ENCODE measurements at places on chromosomes 2 and 18. TPM values are rescaled to one million over a fixed set of nuclear protein-coding genes. Genes with fewer than 3 reads are reported as not detected.

The ELOA2 gene
- total RNA-seq, result not detected

The MPP4 gene
- total RNA-seq, result not detected

The ZSWIM2 gene
- total RNA-seq, result not detected

The SCN9A gene
- total RNA-seq, result 3.1 TPM

- DNase-seq, result no peak
These were observed 16.3 kb upstream of the RAB10 start for GRCh38 chr2:26017464-26018183.

DNA sequence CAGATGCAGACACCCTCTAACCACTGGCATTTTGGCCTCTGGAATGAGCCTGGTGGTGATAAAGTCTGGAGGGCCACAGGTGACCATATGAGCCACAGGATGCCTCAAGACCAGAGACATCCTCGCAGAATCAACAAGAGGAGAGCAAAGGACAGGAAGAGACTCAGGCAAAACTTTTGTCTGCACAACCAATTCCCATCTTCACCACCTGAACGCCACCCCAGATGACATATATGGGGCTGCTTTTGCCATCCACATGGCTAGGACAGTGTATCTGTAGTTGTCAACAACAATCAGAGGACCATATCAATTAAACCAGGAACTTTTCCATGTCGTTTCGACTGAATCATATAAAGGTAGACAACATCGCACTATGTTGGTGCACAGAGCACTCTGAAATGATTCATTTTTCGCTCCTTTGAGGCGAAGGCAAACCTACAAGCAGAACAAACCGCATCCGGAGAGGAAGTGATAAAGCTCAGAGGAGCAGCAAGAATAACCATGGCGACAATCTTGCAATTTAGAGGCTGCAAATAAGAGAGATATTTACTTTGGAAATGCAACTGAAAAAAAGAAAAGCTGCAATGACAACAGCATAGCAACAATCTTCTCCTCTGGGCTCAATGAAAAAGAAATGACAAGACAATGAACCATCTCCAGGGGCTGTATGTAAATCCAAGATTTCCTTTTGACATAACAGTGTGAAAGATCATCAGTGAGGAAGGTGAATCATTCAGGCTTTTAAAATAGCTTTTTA is 204.5 kb downstream of the ARL4C start:
- DNase-seq, result no peak

DNA sequence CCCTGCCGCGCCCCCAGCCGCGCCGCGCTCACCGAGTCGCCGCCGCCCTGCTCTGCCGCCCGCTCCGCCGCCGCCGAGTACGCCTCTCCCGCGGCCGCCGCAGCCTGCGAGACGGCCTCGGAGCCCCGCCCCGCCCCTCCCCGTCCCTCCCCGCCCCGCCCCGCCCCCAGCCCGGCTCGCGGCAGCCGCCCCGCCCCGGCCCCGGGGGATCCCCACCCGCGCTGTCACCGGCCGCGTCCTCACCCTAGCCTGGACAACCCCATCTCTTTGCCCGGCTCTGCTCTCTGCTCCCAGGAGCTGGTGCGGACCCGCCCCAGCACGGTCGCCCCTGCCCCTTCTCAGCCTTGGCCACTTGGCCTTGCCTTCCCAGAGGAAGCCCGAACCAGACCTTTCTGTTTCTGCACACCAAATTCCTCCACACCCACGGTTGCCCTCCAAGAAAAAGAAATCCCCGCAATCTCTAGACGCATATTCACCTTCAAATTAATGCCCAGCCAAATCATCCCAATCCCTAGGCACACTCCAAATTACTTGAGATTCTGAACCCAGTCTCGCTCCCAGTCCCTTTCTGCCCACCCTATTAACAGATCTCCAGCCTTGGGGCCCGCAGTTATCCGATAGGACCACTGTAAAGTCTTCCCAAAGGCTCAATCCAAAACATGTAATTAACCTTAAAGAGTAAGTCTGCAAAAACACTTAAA is at the start of gene CYRIA:
Gene CYRIA, minus strand, starts transcription at position 87 of the 701 bp plus-strand sequence. CDS start 77,715 bp downstream, outside the sequence.
- no peak for DNase-seq

- no peak for DNase-seq
These were observed 678.4 kb downstream of the IRS1 start for GRCh38 chr2:226121046-226121738.

GRCh38 chr2:67295406-67295805 is 101.7 kb upstream of the ETAA1 start:
- DNase-seq, result no peak

DNA sequence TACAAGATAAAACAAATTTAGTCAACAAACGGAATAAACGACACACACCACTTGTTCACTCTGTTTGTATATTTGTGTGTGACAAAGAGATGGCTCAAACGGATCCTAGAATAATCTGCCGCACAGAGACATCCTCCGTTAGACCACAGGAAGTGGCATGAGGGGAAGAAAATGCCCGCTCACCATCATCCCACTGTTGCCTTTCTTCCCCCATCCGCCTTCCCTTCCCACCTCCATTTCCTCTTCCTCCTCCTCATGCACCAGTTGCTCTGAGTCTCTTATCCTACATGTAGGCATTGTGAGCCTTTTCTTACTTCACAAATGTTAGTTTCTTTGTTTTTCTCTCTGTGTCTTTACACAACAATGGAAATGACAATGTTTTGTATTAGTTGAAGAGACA is 228.5 kb upstream of the SMIM21 start:
- no peak for DNase-seq

DNA sequence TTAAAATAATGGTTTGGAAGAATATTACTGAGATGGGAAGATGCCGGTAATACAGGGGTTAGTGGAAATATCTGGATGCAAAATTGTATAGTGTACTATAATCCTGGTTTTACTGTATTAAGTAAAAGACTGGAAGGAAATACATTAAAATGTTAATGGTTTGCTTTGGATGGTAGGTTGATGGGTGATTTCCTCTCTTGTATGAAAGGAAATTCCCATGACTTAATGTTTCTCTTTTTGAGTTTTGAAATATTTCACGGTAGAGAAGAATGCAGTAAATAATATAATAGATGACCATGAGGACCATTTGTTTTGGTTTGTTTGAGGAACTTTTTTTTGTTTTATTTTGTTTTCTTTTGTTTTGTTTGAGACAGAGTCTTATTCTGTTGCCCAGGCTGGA is 8.2 kb downstream of the SPTBN1 start:
- DNase-seq, result no peak

DNA sequence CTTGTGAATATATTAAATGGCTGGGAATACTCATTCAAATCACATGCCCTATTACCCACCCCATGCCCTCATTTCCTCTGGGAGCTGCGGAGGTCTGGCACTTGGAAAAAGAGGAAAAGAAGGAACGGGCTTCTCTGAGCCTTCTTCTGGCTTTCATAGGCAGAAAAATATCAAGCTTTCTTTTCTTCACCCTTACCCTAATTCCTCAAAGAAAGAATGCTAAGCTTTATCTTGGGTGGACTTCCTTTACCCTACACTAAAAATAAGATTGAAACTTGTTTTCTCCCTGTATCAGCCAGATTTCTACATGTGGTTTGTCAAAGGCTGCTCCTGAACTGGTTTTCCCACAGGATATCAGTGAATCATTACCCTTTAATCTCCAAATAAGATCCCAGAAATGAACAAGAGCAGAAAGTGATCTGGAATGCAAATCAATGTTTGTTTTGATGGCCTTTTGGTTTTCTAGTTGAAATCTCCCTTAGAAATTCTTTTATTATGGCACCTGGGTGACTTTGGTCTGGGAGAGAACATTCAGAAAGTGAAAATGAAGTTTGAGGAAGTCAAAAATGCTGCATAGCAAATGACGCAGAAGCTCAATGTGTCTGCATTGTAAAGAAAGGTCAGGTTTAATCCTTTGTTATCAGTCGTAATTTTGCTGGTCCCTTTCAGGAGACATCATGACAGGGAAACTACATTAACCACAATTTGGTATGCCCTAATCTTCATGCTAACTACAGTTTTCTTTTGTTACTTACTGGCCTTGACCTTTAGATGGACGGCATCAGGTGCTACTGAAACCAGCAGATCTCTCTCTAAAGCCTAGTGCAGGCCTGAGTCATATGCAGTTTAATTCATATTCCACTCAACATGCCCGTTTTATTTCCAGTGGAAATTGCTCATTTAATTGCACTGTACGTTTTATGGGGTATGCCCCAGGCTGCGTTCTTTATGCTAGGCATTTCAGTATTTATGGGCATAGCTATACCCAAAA is 46.6 kb upstream of the HNRNPA3 start:
- DNase-seq, result no peak

DNA sequence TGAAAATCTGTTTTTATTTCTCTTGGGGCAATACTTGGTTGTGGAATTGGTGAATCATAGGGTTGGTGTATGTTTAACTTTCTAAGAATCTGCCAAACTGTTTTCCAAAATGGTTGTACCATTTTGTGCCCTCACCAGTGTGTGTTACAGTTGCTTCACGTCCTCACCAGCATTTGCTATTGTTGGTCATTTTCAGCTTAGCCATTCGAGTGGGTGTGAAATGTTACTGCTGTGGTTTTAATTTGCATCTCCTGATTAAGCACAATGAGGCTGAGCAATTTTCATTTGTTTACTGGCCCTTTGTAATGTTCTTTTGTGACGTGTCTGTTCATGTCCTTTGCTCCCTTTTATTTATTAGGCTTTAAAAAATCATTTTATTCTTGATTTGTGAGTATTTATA is 49.7 kb downstream of the FOSL2 start:
- DNase-seq, result no peak

GRCh38 chr2:109256921-109257320 is 127.9 kb downstream of the SH3RF3 start:
- DNase-seq, result no peak

- DNase-seq, result no peak
These were observed 241.0 kb downstream of the GLI2 start for GRCh38 chr2:120976501-120977307.

DNA sequence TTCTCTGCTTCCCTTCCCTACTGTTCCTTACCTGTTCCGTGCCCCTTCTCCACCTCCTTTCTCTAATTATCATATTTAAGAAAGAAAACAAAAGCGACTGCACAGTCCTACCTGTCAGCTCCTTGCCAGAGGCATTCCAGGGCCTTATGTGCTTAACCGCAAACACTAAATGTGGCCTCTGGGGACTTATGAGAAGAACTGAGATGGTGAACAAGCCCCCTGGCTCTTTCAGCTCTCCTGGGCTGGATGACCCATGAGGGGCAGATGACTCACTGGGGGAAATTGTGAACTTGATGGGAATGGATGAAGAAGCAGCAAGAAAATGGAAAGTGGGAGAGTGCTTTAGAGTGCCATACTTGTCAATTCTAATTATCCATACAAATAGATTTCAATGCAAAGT is 106.3 kb upstream of the LYPD1 start:
- DNase-seq, result no peak

- no peak for DNase-seq
These were observed 87.7 kb downstream of the SPRED2 start for GRCh38 chr2:65344689-65345088.

DNA sequence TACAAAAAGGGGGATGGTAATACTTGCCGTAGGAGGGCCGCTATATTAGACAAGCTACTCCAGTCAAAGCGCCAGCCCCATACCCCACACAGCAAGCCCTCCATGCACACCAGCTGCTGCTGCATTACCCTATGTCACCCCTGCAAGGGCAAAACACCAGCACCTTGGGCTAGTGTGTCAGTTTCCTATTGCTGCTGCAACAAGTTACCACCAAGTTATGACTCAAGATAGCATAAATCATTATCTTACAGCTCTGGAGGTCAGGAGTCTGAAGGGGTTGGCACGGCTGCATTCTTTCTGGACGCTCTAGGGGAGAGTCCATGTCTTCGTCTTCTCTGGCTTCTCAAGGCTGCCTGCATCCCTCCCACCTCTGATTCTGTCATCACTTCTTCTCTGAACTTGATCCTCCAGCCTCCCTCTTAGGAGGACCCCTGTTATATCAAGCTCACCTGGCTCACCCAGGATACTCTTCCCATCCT is 88.6 kb upstream of the ACAA2 start:
- DNase-seq, result no peak

Data from ureter (tissue), 1 donor.